ENCODE measurements at places on chromosomes 1 and 21.

DNA sequence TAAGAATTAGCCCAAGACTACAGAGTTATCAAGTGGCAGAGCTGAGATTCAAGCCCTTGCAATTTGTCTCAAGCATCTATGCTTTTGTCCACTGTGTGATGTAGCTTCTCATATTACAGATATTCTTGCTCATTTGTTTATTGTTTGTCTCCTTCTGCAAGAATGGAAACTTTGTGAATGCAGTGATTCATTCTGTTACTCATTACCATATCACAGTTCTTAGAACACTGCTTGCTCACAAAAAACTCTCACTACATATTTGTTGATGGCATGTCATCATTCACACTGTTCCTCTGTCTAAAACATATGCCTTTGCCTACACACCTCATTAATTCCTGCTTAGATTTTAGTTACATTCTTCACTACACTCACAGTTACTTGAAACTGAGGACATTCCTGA lies 1198.9 kb downstream of the PLA2G4A start:
- peak; percentile 89 for DNase-seq

- no peak for DNase-seq
These were observed 36.3 kb downstream of the DMAP1 start for GRCh38 chr1:44249543-44249942.

DNA sequence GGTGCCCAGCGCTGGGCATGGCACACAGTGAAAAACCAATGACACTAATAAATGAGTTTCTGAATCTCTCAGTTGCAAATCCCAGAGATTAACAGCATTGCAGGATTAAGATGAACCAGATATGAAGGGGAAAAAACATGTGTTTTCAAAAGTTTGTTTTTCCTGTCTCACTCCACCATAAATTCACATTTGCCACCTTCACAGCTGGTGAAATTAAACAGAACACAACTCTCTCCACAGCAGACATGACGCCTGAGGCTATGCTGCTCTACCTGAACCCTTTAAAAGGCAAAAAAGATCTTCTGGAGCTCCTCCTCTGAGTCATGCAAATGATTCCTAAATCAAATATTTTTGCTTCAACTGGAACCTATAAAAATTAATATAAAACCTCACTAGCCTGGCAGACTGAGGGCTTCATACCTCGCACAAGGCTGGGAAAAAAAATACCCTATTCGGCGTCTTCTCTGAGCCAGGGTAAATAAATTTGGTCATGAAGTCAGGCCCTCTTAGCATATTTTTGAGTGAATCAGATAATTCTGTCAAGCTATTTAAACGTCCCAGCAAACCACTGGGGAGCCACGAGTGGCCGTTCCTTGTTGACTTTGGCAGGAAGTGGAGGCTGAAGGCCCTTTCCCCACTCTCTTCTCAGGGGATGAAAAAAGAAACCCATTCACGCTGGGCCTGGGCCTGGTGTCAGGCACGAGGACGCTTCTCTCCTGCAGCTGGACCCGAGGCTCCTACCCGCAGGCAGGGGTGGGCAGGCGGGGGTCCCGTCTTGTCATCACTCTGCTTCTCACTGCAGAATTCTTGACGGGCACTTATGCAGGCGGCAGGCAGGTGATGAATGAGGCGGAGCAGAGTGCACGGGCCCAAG lies 53.0 kb downstream of the DMRTB1 start:
- DNase-seq: peak; percentile 59

GRCh38 chr1:53134961-53135734 lies 7.3 kb downstream of the SLC1A7 start:
- DNase-seq: peak; percentile 39

DNA sequence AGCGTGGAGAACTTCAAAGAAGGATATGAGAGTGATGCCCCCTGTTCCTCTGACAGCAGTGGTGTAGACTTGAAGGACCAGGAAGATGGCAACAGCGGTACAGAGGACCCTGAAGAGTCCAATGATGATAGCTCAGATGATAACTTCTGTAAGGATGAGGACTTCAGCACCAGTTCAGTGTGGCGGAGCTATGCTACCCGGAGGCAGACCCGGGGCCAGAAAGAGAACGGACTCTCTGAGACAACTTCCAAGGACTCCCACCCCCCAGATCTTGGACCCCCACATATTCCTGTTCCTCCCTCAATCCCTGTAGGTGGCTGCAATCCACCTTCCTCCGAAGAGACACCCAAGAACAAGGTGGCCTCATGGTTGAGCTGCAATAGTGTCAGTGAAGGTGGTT lies 14.0 kb downstream of the CERS2 start:
- DNase-seq: no peak

DNA sequence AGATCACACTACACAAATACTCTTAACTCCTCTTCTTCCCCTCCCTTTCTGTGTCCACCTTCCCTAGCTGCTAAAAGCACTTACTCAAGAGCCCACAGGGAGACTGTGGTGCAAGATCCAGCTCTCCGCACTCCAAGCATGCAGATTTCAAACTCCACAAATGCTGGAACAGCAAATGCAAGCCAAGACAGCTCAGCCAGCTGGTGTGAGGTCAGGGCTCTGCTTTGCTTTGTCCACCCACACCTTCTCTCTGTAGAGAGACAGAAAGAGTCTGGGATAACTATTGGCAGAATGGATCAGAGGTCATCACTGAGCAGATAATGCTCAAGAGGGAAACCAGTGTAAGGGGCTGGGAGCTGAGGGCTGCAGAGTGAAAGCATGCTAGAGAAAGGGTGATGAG lies 45.2 kb upstream of the DPT start:
- peak; percentile 12 for DNase-seq

- no peak for DNase-seq
These were observed 43.1 kb downstream of the PBX1 start for GRCh38 chr1:164602101-164602422.

DNA sequence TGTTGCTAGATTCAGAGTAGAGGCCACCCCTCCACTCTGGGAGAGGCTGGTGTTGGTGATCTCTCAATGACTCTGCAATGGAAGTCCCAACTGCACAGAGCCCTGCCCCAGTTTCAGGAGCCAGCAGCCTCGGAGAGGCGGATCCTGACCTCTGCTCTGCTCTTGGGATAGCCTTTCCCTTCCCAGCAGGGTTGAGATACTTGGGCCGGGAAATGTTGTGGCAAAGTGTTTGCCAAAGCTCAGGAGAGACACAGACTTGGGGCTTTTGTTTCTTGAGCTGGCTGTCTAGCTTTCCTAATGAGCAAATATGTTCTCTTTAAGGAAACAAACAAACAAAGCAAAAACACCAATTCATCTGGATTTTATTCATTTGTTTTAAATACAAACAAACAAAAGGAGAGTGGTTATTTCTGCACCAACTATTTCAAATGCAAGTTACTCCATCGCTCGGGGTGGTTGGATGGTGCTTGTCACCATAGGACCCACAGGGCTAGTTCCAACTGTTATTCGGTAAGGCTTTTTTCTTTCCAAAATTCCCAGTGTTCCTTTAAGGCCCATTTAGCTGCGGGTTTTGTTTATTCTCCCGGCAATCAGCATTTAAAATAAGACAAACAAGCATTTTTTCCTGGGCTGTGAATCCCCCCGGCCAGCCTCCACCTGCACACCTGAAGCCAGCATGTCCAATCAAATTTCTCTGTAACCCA lies 193.9 kb upstream of the LMO4 start:
- no peak for DNase-seq

DNA sequence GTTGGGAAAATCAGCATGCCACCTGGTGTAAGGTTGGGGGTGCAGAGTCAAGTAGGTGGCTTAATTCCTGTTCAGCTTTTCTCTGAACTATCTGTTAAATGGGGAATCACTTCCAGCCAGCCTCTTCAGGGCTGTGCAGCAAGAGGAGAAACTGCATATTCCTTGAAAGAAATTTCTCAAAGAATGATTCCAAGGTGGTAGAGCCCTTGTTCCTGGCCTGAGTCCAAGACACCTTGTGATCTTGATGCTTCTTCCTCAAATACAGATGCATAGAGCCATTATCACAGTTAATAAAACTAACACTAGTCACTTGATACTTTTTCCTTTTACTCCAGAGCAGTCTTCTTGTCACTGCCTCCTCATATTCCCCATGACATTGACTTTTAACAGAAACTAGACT lies 5.2 kb downstream of the TXLNA start:
- DNase-seq: no peak

- no peak for DNase-seq
These were observed 587.7 kb downstream of the PTPRU start for GRCh38 chr1:29824025-29824424.

- DNase-seq: no peak
These were observed 93.5 kb downstream of the PRKAB2 start for GRCh38 chr1:147078606-147079399.

DNA sequence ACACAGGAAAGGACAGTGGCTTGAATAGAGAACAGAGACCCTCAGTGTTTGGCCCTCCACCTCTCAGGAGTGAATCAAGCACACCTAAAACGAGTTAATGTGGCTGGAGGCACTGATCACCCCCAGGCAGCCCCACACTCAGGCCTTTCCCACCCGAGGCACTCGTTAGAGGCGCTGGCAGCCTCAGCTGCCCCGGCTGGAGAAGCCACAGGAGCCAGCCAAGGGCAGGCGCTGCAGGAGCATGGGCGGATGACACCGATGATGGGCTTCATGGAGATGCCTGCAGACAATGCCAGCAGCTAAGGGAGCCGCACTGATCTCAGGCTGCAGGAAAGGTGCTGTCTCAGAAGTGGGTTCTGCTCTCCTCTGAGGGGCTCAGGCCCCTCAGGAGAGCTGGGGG lies 24.1 kb upstream of the ABCG1 start:
- DNase-seq: no peak
